ENCODE measurements at places on chromosomes 5 and 9.

DNA sequence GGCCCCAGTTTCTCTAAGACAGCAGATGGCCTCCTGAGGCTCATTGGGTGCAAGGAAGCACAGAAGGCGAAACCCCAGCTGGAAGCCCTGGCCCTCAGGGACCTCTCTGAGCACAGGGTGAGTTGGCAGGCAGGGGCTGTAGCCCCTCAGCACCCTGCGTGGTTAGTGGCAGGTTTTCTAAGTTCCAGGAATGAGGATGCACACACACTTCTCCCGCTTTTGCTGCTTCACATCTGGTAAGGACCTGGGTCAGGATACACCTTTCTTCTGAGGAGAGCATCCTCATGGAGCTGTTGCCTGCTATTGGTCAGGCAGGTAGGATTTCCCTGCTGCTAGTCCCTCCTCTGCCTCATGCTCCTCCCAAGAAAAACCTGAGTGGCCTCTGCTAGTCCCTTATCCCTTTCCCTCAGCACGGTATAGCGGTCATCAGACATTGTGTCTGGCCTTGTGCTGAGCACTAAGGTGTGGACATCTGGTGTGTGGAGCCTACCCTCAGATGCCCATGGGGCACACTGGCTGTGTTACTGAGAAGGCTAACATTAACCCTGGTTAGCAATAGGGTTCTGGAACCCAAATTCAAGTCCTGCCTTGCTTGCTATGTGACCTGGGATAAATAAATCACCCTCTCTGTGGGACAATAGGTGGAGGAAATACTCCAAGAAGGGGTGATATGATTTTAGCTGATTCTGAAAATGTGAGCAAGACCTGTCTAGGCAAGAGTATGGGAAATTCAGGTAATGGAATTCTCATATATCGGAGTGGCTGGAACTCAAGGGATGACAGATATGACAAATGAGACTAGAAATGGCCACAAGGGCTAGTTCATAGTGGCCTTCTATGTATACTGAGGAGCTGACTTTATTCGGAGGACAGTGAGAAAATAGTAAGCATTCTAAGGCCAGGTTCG, 1.6 kb downstream of the SLC22A4 start:
- DNase-seq = no peak

GRCh38 chr9:98801969-98802371, 5.5 kb upstream of the GALNT12 start:
- DNase-seq = no peak

DNA sequence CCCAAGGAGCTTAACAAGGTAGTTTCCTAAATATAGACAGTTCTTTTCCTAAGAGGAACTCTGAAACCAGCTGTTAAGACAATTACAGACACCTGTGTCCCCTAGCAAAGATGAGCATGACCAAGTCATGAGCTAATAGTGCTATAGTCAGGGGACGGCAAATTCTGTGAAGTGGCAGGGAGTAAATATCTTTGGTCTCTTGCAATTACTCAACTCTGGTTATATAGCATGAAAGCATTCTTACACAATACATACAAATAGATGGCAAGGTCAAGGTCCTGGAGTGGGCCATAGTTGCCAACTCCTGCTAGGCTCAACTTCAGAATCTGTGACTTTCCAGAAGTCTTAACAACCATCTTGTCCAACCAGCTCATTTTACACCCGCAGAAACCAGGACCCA, 103.7 kb downstream of the RFK start:
- no peak for DNase-seq

DNA sequence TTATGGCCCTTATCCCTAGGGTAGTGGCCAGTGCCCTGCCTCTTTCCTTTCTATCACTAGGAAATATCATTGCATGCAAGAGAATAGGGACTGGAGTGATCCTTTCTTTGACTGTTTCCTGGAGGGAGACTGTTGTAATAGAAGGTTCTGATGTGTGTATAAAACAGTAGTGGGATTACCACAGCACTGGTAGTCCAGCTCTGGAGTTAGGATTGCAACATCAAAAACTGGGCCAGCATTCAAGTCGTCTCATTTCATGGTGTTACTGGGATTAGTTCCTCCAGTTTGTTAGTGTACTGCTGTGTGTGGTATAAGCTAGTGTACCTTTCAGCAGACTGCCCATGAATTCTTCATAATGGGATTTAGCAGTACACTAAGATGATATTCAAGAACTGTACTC, 45.8 kb downstream of the KIAA1958 start:
- no peak for DNase-seq

- DNase-seq = no peak
These were observed 276.1 kb downstream of the TAF11L14 start for GRCh38 chr5:17910318-17910717.

- DNase-seq = no peak
These were observed 47.8 kb upstream of the INSYN2B start for GRCh38 chr5:170028124-170028523.

All from KBM-7 (cell line).